HTR-8/SVneo (cell line): ENCODE measurements at places on chromosomes 5 and 9.

- DNase-seq = no peak
Measured at GRCh38 chr5:137734962-137735554, 831 bp downstream of the KLHL3 start.

GRCh38 chr9:125428060-125428901 is 166.7 kb downstream of the GAPVD1 start:
- peak; percentile 40 for DNase-seq

GRCh38 chr9:108874058-108874788 is 12.2 kb downstream of the ACTL7A start:
- DNase-seq = no peak

DNA sequence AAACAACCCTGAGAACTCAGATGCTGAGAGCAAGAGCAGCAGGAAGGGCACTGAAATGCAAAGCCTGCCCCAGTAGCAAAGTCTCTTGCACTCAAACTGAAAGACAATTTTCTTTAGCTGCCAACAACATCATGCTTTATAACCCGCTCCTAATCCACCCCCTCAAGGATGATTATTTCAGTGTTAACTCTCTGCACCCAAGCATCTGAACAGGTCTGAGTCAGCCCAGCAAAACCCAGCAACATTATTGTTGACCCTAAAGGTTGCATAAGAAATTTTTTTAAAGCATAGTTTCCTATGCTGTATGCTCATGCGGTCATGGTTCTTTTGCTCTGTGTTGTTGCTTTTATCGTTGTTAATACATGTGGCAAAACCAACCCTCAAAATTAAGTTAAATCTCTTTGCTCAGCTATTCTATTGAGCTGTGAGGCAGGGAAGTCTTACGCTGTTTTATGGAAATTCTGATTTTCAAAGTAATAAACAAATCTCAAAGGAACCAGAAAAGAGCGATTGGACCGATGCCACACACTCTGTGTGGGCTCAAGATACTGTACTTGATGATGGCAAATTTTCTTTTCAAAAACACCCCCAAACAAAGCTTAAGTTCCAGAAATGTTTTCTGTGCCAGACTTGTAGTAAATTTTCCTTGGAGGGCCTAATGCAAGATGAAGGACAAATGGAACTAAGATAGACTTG is 440.6 kb upstream of the MPDZ start:
- DNase-seq = no peak

DNA sequence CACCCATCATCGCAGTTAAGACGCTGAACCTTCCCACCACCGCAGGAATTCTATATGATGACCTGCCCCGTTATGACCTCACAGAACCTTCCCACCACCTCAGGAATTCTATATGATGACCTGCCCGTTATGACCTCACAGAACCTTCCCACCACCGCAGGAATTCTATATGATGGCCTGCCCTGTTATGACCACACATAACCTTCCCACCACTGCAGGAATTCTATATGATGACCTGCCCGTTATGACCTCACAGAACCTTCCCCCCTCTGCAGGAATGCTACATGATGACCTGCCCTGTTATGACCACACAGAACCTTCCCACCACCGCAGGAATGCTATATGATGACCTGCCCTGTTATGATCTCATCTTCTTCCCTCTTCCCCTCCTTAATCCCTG is 64.3 kb downstream of the IRX1 start:
- no peak for DNase-seq

- no peak for DNase-seq
Measured at GRCh38 chr9:127654619-127655018, 42.5 kb downstream of the STXBP1 start.

- DNase-seq = no peak
Measured at GRCh38 chr9:130042406-130042884, 544 bp downstream of the FNBP1 start.

- no peak for DNase-seq
Measured at GRCh38 chr9:125455876-125456275, 194.2 kb downstream of the GAPVD1 start.
